ENCODE measurements at places on chromosomes 7 and 10.

DNA sequence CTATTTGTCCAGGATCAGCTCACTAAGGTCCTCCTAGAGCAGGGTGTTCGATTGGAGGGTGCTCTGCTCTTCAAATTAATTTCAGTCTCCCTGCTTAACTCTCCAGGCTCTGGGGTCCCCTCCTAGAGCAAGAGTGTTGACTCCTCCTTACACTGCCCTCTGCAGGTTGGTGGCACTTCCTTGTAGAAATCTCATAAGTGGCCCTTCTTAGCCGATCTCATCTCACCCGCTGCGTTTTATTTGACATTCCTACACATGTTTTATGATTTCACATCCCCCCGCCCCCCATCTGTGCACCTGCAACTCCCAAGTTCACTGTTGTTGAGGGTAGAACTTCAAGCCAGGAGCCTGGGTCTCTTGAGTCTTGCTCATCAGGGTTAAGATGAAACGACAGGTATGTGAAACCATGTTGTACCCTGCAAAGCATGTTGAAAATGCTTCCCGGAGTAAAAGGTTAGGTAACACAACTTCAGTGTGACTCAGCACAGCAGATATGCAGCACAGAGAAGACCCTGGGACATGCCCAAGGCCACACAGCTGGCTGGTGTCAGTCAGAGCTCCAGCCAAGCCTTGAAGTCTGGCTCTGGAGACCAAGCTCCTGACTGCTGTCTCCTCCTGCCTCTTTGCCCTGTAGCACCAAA is 171.2 kb downstream of the PRKAG2 start:
- DNase-seq, result peak; percentile 40

DNA sequence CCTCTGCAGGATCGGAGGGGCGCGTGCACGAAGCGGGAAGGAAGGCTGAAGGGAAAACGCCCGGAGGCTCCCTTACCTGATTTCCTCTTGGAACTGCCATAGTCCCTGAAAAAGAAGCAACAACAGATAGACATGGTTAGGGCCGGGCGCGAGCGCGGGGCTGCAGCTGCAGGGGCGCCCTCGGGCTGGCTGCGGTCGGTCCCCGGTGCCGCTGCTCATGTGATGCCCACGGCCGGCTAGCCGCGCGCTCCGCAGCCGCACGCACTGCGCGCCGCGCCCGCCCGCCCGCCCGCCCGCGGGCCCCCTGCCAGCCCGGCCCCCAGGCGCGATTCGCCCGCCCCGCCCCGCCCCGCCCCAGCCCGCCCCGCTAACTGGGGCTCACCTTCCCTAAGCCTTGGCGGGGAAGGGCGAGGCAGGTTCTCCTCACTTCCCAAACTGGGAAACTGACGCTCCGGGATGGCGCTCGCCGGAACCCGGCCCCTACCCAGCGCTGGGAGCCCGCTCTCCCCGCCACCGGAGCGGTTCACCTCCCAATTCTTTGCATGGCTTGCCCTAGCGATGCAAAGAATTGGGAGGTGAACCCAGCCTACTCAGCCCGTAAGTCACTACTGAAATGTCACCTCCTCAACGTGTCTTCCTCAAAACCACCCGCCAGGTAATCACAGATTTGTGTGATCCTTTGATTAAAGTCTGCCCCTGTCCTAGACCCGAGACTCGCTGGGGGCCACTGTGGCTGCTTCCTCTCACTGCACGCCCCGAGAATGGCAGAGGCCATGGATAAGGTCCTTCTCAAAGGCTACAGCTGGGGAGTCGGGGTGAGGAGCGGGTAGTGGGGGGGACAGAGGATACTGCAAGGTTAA is 162.2 kb downstream of the SH3PXD2A start:
- peak; percentile 43 for DNase-seq

DNA sequence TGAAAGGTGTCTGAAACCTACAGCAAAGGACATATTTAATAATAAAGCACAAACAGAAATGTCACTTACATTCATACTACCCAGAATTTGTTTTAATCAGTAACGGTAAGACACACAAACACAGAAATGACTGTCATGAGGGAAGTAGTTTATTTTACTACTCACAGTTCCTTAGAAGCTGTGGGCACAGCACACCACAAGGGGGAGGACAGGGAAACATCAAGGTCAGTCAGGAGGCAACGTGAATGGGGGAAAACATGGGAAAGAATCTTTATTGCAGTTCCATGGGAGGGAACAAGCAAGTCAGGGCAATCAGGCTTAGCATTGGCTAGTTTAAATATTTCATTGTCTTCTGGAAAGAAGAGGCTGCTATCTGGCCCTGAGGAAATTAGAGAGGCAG is 123.8 kb upstream of the PDSS1 start:
- no peak for DNase-seq

DNA sequence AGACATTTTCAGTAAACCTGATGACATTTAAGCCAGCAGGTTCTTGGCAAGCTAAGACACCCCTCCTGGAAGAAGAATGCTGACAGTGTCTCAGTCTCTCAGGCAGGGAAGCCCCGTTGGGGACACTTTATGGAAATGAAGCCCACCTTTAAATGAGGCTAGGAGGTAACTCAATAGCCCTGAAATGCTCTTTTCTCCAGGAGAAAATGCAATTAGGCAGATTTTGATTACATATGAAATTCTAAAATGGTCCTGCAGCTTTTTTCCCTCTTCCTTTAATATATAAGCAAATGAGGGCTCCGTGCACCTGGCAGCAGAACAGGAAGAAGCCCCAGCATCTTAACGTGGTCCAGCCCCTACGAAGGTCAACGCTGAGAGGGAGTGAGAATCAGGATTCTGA is 65.8 kb upstream of the CHST15 start:
- no peak for DNase-seq
